ENCODE measurements at places on chromosomes 1 and 21.

DNA sequence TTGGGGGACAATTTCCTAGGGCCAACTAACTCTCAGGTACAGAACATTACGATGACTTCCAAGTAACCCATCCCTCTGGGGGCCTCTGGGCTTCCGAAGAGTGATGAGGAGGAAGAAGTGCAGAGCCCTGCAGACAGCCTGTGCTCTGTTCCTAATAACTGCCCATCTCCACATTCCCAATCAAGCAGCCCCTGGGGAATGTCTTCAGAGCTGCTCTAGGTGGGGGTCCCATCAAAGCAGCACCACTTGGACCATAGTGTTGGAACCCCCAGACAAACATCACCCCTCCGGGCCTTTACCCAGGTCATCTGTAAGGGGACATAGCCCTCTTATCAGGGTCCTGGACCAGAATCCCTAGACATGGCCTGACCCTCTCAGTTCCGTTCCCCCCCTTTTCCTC is 357.3 kb downstream of the NPHP4 start:
- peak; percentile 28 for DNase-seq

DNA sequence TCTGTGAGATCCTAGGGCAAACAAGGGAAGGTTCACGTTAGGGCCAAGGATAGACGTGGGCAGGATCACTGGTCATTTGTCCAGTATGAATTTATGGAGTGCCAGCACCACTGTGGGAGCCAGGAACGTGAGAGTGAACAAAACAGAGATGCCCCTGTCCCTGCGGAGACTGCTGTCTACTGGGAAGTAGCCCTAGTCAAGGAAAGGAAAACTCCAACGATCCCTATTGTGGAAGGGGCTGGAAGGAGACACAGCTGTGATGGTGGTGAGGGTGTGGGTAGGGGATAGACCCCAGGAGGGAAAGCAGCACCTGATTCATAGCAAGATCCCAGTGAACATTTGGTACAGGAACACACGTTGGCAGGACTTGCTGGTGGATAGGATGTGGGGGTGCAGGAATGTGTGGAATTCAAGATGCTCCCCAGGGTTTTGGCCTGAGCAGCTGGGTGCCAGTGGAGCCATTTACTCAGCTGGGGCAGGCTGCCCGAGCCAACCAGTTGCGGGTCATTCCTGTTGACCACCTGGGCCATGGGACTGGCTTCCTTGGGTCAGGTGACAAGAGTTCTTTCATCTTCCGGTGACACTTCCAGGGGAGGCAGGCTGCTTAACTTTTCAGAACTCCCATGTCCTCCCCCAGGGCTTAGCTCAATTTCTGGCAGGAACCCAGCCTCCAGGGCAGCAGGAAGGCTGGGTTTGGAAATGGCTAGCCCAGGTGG is 1.2 kb upstream of the ATP13A2 start:
- DNase-seq: no peak

DNA sequence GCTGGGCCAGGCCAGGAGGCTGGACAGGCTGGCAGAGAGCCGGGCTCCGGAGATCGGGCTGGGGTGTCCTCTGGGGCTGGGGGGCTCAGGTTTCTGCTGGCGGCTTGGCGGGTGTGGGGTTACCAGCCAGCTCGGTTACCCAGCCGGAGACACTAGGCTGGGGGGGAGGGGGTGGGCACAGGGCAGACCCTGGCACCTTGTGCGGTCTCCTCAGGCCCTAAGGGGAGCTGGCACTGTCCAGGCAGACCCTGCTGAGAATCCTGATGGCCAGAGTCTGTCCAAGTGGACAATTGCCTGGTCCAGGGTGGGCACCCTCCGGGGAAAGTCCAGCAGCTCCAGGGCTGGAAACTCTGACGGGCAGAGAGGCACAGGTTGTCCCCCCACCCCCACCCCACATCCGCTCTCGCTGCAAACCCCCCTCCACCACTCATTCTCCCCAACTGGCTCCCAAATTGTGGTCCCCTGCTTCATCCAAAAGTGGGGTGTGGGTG is 6.7 kb downstream of the ZBTB7B start:
- no peak for DNase-seq

DNA sequence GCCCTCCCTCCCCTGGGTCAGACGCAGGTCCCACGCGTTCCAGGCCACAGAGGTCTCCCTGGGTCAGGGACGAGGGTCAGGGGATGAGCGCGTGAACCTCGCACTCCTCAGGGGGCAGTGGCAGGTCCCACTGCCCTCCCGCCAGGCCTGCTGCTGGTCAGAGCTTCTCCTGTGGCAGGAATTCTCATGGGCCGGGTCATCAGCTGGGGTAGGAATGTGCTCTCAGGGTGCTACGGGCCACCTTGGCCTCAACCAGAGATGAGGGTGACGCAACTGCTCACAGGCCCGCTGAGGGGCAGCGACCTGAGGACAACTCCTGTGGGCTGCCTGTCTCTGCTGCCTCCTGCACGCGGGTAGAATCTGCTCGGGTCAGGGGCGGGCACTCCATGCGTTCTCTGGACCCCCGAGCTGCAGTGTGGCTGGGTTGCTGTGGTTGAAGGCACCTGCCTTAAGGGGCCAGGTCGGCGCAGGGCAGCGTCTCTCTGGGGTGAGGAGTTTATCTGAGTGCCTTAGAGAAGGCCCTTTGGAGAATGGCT is 128.8 kb downstream of the PRDM16 start:
- DNase-seq: no peak

Measured in ecto neural progenitor cell (in vitro differentiated cells).